Right renal cortex interstitium (tissue), 3 donors: ENCODE measurements at places on chromosomes 11 and 22.

GRCh38 chr11:123072332-123072761 is 10.4 kb upstream of the HSPA8 start:
- no peak for DNase-seq

- DNase-seq = no peak
These were observed 56.2 kb downstream of the DENND5A start for GRCh38 chr11:9208726-9209501.

GRCh38 chr11:70916351-70916750 is 336.0 kb downstream of the SHANK2 start:
- DNase-seq = no peak

- DNase-seq = no peak
These were observed 46.5 kb upstream of the SERPIND1 start for GRCh38 chr22:20727118-20728015.

- no peak for DNase-seq
These were observed 67.2 kb downstream of the CCDC83 start for GRCh38 chr11:85922367-85922766.

GRCh38 chr11:1906181-1906580 is 13.3 kb upstream of the TNNT3 start:
- no peak for DNase-seq

- no peak for DNase-seq
These were observed 5.2 kb upstream of the GCAT start for GRCh38 chr22:37802310-37803194.

DNA sequence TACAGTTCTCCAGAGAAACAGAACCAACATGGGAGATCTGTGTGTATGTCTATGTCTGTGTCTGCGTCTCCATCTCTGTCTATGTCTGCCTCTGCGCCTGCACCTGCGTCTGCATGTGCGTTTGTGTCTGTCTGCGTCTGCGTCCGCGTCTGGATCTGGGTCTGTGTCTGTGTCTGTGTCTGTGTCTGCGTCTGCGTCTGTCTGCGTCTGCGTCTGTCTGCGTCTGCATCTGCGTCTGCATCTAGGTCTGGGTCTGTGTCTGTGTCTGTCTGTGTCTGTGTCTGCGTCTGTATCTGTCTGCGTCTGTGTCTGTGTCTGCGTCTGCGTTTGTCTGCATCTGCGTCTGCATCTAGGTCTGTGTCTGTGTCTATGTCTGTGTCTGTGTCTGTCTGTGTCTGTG is 88.4 kb upstream of the SLC22A12 start:
- no peak for DNase-seq

GRCh38 chr11:38206663-38207062 is 1608.6 kb upstream of the RAG2 start:
- DNase-seq = no peak

- DNase-seq = no peak
These were observed 3.9 kb downstream of the TENM4 start for GRCh38 chr11:79436919-79437277.

DNA sequence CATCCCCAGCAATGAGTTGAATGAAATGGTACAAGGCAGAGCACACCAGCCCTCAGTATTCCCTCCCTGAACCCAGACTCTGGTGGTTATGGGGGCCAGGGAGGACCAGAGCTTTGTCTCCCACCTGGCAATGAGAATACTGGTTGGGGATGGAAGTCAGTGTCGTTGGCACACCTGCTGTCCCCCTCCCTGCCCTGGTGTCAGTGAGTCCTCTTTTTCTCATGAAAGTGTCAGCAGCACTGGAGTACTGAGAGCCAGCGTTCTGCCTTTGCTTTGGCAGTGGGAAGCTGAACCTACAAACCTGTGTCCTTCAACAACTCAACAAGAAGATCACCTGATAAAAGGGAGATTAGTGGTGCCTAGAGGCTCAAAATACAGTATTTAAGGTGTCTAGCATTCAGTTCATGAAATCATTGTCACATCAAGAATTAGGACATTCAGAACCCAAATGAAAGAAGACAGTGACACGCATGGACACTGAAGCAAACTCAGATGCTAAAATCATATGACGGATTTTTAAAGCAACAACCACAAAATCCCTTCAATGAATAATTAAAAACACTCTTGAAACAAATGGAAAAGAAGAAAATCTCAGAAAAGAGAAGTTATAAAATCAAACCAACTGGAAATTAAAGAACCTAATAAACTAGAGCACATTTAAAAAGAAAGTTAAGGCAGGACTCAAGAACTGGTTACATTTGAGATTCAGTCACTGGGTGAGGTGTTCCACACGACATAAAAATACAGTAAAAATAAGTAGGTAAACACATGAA is 77.5 kb upstream of the VPREB1 start:
- no peak for DNase-seq

DNA sequence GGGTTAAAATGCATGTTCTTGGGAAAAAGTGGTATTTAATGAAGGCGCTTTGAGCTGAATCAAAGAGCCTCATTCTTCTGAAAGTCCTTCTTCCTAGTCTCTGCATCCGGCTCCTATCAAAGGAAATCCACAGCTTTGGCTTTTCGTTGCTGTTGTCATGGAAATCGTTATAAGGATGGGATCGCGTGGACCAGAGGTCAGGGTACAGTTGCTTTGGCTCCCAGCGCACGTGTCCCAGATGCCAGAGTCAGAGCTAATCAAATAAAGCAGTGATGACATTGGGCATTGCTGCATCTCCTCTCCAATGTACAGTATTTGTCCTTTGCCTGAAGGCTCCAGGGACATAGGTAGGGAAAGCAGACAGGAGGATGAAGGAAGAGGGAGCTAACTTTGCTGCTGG is 181.9 kb downstream of the MYO18B start:
- DNase-seq = no peak

DNA sequence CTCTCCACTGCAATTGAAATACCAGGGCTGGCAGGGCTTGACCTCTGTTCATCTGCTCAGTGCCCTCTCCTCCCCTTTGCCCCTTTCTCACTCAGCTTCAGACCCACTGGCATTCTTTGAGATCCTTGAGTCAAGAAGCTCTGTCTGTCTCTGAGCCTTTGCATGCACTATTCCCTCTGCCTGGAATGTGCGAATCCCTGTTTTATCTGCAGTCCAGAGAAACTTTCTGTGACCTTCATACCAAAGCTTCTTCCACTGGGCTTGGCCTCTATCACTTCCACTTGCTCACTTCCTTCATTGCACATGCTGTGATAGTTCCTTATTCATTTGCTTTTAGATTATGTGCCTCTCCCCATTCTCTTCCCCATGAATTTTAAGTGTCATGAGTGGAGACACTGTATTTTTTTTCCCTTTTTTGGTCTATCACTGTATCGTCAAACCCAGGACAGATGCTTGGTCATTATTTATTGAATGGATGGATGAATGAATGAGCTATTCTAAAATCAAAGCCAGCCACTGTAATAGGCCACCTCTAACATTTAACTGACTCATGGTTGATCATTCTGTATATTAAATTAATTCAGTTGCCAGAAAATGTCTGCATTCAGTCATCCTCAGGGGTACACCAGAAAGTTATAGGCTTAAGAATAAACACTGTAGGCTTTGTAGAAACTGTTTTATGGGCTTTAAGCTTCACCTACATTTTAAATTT is 88.7 kb upstream of the TIMP3 start:
- no peak for DNase-seq

DNA sequence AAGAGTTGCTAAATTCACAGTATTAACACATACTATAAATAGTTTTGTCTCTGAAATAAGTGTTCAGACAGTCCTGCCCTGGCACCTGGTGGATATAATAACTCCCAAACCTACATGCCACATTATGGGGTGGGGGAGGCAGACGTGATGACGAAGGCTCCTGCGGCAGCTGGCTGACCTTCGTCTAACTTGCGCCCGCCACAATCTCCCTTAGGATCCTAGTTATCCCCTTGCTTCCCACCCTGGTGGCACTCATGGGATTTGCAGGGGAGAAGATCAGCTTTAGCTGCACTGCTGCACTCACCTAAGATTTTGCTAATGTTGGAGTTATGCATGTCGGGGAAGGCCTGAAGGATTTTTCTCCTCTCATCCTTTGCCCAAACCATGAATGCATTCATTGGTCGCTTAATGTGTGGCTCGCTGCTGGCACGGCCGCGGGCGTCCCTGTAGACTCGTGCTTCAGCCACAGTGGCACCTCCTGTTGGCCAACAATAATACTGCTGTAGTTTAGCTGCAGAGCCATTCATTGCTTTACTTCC is 367.6 kb downstream of the SOX6 start:
- DNase-seq = no peak

GRCh38 chr22:42283278-42284201 is 13.1 kb upstream of the TCF20 start:
- DNase-seq = no peak

DNA sequence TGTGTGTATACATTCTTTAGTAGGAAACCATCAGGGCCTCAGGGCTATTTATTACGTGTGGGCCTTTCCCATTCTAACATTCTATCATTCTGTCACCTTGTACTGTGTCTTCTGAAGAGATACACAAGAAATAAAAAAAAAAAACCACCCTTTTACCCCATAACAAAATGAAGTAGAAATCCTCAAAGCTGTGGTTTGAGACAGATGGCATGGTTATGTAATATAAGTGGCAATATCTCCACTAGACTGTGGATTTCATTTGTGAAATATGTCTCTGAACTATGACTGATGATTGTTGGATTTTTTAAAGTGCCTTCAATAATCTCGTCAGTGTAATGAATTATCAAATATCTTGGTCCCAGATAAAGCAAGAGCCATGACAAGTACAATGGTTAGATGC is 150.0 kb upstream of the BLID start:
- no peak for DNase-seq

DNA sequence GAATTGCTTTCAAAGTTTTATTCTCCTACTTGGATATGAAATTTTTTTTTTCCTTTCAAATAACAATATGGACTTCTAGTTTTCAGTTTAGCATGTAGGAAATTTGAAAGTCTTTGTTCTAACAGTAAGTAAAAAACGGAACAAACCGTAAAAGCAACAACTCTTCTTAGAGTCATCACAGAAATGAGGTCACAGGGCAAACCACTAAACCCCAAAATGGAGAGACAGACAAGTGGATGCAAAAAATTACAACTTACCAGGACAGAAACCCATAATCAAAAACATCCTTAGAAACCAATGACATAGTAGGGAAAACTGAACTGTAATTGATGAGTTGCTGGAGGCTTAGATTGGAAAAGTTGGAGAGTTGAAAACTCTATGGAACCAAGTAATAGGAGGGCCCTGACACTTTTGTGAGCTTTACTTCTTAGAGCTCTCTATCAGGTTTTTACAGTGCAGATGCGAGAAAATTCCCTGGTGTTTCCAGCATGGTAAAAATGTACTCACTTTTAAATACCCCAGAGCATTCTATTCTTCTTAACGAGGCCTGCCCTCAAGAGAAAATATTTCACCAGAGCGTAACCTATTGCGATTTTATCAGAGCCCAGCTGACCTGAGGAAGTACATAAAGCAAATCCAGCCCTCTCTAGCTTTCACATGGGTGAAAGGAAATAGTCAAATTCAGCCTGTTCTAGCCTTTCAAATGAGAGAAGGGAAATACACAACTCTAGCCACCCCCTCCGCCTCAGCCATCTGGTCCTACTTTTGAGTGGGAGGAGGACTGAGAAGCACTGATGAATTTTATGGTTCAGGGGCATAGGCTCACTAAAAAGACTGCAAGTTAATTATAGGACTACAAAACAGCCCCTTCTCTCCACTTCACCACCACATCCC is 39.1 kb downstream of the CASP12 start:
- DNase-seq = peak; percentile 26

DNA sequence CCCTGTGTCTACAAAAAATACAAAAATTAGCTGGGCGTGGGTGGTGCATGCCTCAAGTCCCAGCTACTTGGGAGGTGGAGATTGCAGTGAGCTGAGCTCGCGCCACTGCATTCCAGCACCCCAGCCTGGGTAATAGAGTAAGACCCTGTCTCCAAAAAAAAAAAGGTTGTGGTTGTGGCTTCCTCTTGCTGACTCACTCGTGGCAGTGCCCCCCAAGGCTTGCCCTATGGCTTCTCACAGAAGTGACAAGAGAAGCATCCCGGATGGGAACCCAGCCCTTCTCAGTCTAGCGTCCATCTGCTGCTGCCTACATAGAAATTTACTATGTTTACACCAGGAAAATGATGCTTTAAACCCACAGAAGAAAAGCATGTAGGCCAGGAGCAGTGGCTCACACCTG is 68.5 kb upstream of the PITPNB start:
- no peak for DNase-seq

GRCh38 chr11:78420796-78421209 is 3.2 kb upstream of the GAB2 start:
- no peak for DNase-seq

DNA sequence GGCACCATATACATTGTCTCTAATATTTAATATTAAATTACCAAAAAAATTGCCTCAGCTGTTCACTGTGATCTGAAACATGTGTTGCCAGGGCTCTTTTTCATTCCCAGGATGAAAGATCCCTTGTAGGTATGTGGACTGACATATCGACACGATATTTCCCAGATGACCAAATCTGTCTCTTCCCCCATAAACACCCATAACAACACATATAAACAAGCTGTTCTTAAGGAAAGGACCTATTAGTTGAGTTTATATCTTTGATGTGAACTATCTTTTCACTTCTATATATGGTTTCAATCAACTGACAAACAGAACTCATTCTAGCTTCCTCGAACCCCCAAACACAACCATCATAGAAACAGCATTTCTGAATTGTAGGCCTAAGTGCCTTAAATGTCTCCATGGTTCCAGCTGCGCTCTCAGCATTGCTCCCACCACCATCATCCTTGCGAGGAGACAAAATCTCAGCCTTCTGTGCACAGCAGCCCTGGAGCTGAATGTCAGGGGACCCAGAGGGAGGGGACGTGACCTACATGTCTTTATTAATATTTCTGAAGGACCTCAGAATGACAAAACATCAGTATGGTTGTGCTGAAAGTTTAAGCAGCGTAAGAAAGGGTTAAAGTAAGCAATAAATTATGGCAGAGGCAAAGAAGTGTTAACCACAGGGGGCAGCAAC is 67.0 kb downstream of the ETS1 start:
- no peak for DNase-seq

DNA sequence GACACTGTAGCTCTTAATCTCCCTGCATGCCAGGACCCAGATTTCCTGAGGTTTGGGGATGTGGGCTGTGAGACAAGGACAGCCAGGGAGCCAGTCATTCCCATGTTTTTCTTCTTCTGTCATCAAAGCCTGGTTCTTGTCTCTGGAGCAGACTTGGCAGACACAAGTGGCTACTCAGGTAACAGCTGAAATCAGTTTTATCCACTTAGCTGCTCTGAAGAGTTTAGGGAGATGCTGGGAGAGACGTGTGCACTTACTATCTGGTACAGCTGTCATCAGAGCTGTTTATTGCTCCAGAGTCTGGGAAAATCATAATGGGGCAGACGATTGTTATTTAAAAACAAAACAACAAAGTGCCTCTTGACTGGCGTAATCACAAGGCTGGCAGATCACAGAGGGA is 56.6 kb downstream of the CSNK2A3 start:
- no peak for DNase-seq

GRCh38 chr11:87575088-87575487 is 537.4 kb downstream of the TMEM135 start:
- DNase-seq = no peak

GRCh38 chr11:59247531-59248227 is 35.0 kb upstream of the MPEG1 start:
- DNase-seq = no peak
